ENCODE measurements at places on chromosomes 12 and 14.

DNA sequence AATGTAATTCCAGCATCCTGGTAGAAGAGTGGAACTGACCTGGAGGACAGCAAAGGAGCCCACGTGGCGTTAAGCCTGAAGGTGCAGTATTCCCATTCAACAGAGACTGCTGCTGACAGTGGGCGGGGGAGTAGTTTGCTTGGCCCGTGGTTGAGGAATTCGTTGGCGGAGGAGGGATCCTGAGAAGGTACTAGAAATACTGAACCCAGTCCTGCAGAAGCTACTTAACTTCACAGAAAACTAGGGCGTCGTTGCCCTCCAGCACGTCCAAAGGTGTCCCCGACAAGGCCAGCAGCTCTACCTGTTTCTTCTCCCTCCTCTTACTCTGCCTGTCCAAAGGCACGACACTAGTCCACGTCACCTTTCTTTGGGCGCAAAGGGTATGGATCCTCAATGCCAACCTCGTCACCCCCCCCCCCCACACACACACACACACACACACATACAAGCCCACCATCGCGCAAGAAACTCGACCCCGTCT is 303 bp downstream of the PUS7L start:
- no peak for DNase-seq

GRCh38 chr12:30993766-30994165 is 67.2 kb downstream of the TSPAN11 start:
- no peak for DNase-seq

- DNase-seq = no peak
Measured at GRCh38 chr12:131547555-131547954, 163.3 kb upstream of the SFSWAP start.

DNA sequence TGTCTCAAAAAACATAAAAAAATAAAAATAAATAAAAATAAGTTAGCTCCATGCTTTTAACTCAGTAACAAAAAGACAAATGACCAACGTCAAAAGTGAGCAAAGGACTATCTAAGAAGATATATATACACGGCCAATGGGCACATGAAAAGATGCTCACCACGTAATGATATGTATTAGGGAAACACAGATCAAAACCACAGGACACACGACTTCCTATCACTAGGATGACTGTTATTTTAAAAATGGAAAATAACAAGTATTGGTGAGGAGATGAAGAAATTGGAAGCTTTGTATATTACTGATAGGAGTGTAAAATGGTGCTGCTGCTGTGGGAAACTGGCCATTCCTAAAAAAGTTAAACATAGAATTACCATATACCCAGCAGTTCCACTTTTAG is 20.2 kb upstream of the P2RX7 start:
- no peak for DNase-seq

DNA sequence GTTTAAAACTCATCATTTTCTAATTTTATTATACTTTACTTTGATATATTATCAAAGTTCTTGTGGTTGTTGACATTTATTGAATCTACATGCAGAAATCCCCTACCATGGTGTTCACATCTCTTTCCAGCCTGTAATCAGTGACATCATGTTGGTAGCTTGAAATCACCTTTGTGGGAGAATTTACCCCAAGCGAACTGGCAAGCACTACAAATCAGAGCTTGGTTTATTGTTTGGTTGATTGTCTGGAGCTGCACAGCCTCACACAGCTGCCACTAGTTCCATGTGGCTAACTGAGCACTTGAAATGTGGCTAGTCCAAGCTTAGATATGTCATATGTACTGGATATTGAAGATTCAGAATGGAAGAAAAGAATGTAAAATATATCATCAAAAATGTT is 15.4 kb upstream of the KRT5 start:
- no peak for DNase-seq

GRCh38 chr12:64797156-64797555 is 27.3 kb upstream of the TBC1D30 start:
- no peak for DNase-seq

DNA sequence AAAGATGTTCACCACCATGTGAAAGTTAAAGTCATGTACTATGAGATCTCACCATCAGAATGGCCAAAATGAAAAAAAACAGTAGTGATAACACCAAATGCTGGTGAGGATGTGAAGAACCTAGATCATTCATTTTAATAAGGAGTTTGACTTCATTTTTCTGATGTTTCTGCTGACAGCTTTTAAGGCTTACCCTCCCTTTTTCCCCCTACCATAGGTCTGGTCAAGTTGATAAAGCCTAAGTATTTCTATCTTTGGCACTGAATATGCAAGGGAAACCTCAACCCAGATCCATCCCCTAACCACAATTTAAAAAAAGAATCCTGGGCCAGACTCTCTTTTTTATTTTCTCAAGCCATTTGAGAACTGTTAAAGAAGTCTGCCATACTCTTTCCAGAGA is 689.6 kb upstream of the FOXG1 start:
- no peak for DNase-seq

DNA sequence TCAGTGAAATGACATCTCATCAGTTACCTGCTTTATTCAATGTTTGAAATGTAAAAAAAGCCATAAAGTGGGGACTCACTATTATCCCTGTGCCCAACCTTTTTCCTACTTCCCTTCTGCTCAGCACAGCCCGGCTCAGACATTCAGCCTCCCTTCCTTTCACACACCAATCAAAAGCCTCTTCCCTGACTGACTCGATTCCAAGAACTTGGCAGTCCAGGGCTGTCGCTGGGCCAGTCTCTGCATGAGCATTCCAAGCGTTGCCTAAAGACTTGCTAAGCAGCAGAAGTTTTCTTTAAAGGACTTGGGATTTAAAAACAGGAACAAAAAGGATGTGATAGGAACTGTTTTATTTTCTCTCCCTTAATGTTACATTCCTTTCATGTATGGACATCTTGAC is 22.7 kb downstream of the ITPR2 start:
- DNase-seq = no peak

- no peak for DNase-seq
Measured at GRCh38 chr14:24185026-24185425, 3.6 kb downstream of the IPO4 start.

Data from NCI-H187 (cell line).